ENCODE measurements at places on chromosomes 11 and 22. TPM values are rescaled to one million over a fixed set of nuclear protein-coding genes. Genes with fewer than 3 reads are reported as not detected.

The TBX10 gene
- polyA plus RNA-seq, result not detected

DNA sequence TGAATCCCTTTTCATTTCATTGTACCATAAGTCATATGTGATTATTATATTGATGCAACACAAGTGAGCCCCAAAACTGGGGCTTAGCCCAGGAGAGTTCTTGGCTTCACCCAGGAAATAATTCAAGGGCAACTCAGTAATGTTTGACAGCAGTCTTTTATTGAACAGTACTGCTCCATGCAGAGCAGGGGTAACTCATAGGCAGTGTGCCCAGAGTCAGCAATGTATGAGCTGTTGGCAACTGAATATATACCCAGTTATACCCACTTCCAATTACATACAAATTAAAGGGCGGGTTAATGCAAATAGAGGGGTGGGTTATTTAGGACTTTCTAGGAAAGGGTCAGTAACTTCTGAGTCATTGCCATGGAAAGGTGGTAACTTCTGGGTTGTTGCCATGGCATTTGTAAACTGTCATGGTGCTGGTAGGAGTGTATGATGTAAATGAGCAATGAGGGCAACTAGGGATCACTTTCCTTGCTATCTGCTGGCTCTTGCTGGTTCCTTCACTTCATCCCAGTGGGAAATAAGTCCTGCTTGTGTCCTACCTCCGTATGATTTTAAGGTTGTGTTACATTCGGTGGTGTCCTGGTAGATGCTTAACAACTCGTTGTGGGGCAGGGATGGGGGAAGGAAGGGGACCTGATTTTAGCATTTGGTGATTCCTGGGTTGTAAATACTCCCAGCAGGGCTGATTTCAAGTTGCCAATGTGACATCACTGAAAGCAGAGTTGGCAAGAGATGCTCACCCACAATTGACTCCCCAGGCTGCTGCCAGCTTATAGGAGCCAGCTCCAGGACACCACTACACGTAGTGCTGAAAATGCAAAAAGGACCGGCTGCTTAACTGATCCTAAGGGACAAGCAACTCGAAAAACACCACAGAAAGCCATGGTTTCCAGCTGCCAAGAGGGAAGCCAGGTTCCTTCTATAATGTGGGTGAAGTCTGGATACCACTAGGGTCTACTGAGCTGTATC, 70.1 kb downstream of the SYT9 start:
- no peak for DNase-seq

The PCSK7 gene
- 47.0 TPM for polyA plus RNA-seq

The IL18 gene
- 4.2 TPM for polyA plus RNA-seq

The MMP27 gene
- polyA plus RNA-seq, result not detected

DNA sequence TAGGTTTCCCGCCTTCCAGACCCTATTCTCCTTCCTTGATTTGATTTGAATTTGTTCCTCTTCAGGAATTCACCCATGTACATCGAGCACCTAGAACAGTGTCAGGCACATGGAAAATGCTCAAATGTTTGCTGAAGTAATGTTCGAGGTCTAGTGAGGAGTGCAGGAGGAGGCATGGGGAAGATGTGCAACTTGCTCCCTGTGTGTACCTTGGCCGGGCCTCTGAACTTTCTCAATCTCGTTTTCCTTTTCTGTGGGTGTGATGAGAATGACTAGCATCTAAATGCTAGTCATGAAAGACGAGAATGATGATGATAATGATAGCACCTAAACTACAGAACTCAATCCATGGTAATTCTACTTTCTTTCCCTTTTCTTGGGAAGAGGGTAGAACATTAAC, 279.1 kb upstream of the PLET1 start:
- DNase-seq, result no peak

The GRAMD1B gene
- polyA plus RNA-seq, result 16.1 TPM

GRCh38 chr11:113350336-113351067, 36.1 kb downstream of the TTC12 start:
- no peak for DNase-seq

The OTOG gene
- polyA plus RNA-seq, result not detected

The HEPHL1 gene
- polyA plus RNA-seq, result not detected

The PRG3 gene
- not detected for polyA plus RNA-seq

The EI24 gene
- 72.9 TPM for polyA plus RNA-seq
